Natural killer cell (primary cell): ENCODE measurements at places on chromosomes 5 and 9. TPM values are rescaled to one million over a fixed set of nuclear protein-coding genes. Genes with fewer than 3 reads are reported as not detected.

GRCh38 chr5:160333721-160334120 lies 21.4 kb upstream of the CCNJL start:
- no peaks in the 10 kb centered on the region for H3K4me1 ChIP-seq
- H3K36me3 ChIP-seq: no peaks in the 10 kb centered on the region
- no peak overlapping the region for H3K27ac ChIP-seq
- DNase-seq: no peak
- H3K27me3 ChIP-seq: no peaks in the 10 kb centered on the region
- no peak overlapping the region for H3K4me3 ChIP-seq

GRCh38 chr9:109303900-109304299 lies 17.0 kb downstream of the EPB41L4B start:
- no peak overlapping the region for H3K4me3 ChIP-seq
- no peak overlapping the region for H3K27ac ChIP-seq
- no peaks in the 10 kb centered on the region for H3K36me3 ChIP-seq
- no peaks in the 10 kb centered on the region for H3K4me1 ChIP-seq
- H3K27me3 ChIP-seq: no peaks in the 10 kb centered on the region
- DNase-seq: no peak

- H3K4me3 ChIP-seq: no peak overlapping the region
- no peaks in the 10 kb centered on the region for H3K4me1 ChIP-seq
- no peaks in the 10 kb centered on the region for H3K27me3 ChIP-seq
- no peak for DNase-seq
- H3K27ac ChIP-seq: no peak overlapping the region
These were observed 14.6 kb upstream of the PRR16 start for GRCh38 chr5:120449501-120449900.

GRCh38 chr5:24368115-24368514 lies 276.7 kb downstream of the CDH10 start:
- no peaks in the 10 kb centered on the region for H3K4me1 ChIP-seq
- no peaks in the 10 kb centered on the region for H3K27me3 ChIP-seq
- no peak overlapping the region for H3K27ac ChIP-seq
- no peaks in the 10 kb centered on the region for H3K36me3 ChIP-seq
- H3K4me3 ChIP-seq: no peak overlapping the region

DNA sequence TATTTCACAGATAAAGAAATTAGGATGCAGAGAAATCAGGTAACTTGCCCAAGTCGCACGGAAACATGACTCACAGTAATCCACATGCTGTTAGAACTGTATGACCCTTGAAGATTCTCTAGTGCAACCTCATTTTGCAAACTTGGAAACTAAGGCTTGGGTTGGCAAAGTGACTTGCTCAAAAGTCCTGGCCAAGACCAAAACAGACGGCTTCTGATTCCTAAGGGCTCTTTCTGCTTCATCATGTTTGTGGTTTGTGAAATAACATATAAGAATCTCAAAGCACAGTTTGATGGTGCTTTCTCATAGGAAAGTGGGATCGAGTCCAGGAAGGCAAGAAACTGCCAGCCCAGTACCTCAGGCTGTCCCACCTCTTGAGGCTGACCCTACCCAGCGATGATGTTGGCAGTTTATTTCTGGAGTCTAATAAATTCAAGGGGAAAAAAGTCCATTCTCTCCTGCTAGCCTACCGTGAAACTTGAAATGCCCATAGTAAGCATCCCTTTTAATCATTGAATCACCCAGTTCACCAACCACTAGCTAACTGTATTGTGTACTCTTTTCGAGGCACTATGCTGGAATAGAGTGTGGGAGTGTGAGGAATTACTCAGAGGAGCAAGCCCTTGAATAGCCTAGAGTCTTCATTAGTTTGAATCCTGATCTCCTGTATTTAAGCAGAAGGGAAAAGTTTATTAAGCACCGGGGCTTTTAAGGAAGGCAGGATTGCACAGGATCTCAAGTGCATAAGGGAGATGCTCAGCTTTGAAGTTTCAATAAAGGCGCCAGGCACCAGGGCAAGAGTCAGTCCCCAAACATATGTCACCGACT lies 14.1 kb downstream of the CAPSL start:
- no peaks in the 10 kb centered on the region for H3K36me3 ChIP-seq
- H3K27ac ChIP-seq: no peak overlapping the region
- peaks cover 18% of the 10 kb centered on the region for H3K4me1 ChIP-seq
- no peaks in the 10 kb centered on the region for H3K27me3 ChIP-seq

DNA sequence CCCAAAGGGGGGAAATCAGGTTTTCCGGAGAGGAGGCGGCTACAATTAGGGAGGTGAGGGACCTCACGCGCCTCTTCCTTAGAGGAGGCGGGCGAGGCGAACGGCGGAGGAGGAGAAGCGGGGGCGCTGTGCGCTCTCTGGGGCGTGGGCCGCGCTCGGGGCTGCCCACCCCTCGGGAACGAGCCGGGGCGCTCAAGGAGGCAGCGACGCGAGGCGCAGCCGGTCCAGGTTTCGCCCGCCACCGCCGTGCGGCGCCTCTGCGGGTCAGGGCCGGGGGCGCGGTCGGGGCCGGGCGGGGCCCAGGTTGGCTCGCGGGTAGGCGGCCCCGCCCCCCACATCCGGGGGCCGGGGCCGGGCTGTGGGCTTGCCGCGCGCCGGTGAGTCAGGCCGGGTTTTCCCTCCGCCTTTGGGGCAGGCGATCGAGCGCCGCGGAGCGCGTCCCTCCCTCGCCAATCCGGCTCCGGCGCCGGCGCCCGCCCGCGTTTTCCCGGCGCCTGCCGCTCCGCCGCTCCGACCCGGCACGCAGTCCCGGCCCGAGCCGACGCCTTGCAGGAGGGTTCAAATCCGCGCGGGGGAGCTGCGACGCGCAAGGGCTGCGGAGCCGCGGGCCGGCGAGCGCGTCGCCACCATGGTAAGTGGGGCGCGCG lies at the start of gene N4BP3:
N4BP3 (plus strand) TSS at position 392 of the 647 bp plus-strand sequence. CDS start 6,052 bp downstream, outside the sequence.
- peaks cover 61% of the 10 kb centered on the region for H3K4me1 ChIP-seq
- peak within 1 kb of the TSS; percentile 60 for H3K27ac ChIP-seq
- peak; percentile 89 for DNase-seq
- peaks cover 2% of the 10 kb centered on the region for H3K27me3 ChIP-seq
- H3K36me3 ChIP-seq: no peaks in the 10 kb centered on the region

DNA sequence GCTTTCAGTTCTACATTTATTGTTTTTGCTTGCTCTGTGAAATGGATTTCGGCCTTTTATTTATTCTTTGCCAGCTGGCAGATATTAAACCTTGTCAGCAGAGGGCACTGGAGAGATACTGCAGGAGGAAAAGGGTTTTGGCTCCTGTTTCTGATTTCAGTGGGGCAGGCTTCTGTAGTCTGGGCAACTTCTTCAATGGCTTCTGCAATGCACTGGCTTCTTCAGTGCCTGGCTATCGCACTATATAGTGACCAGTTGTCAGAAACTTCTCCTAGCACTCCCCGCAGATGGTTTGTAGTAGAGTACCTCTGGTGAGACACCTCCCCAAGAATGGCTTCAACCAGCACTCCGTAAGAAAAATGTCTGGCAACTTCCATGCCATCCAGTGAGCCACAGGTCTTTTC lies 3.2 kb upstream of the NFX1 start:
- H3K4me1 ChIP-seq: peaks cover 26% of the 10 kb centered on the region
- no peak overlapping the region for H3K27ac ChIP-seq
- no peaks in the 10 kb centered on the region for H3K27me3 ChIP-seq
- no peak for DNase-seq
- no peak overlapping the region for H3K4me3 ChIP-seq
- peaks cover 9% of the 10 kb centered on the region for H3K36me3 ChIP-seq

DNA sequence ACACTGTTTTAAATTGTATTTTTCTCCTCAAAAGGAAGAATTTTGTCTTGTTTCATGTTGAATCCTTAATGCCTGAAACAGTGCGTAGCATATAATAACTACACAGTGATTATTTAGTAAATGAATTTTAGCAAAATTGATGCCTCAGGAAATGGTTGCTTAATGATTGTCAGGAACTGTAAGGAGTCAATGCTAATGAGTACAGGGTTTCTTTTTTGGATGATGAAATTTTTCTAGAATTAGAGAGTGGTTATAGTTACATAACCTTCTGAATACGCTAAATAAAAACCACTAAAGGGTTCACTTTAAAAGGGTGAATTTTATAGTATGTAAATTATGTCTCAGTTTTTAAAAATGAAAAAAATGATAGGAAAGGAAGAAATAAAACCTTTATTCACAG lies 14.9 kb downstream of the FAM151B start:
- DNase-seq: no peak
- H3K4me1 ChIP-seq: peaks cover 2% of the 10 kb centered on the region
- no peaks in the 10 kb centered on the region for H3K36me3 ChIP-seq
- no peaks in the 10 kb centered on the region for H3K27me3 ChIP-seq

DNA sequence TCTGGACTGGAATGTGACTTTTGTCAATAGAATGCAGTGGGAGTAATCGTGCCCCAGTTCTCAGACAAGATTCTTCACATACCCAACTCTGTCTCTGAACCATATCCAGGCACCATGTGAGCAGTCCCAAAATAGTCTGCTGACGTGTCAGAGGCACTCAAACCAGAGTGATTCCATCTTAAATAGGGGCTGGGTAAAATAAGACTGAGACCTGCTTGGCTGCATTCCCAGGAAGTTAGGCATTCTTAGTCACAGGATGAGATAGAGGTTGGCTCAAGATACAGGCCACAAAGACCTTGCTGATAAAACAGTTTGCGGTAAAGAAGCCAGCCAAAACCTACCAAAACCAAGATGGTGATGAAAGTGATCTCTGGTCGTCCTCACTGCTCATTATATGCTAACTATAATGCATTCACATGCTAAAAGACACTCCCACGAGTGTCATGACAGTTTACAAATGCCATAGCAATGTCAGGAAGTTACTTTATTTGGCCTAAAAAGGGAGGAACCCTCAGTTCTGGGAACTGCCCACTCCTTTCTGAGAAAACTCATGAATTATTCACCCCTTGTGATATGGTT lies 16.9 kb upstream of the PLCXD3 start:
- no peaks in the 10 kb centered on the region for H3K36me3 ChIP-seq
- no peak overlapping the region for H3K4me3 ChIP-seq
- H3K4me1 ChIP-seq: no peaks in the 10 kb centered on the region
- H3K27me3 ChIP-seq: no peaks in the 10 kb centered on the region

DNA sequence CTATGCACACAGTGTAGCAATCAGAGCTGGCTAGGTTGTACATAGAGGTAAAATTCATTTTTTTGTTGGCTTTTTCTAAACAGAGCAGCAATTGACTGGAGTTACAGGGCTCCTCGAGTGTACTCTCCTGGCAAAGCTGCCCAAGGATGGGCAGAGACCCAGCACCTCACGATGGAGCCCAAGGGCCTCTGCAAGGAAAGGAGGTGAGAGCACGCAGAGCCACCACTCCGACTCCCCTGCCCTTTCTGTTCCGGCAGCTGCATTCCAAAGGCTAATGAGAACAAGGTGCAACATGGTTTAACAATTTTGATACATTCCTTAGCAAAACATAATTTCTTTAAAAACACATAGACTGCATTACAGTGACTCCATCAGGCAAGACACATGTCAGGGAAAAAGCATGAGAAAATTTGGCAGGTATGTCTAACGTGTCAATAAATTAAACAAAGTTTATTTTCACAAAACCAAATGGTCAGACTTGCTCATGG lies 47.5 kb downstream of the SAXO1 start:
- no peaks in the 10 kb centered on the region for H3K4me1 ChIP-seq
- no peak overlapping the region for H3K27ac ChIP-seq
- no peaks in the 10 kb centered on the region for H3K27me3 ChIP-seq
- H3K4me3 ChIP-seq: no peak overlapping the region
- no peaks in the 10 kb centered on the region for H3K36me3 ChIP-seq

DNA sequence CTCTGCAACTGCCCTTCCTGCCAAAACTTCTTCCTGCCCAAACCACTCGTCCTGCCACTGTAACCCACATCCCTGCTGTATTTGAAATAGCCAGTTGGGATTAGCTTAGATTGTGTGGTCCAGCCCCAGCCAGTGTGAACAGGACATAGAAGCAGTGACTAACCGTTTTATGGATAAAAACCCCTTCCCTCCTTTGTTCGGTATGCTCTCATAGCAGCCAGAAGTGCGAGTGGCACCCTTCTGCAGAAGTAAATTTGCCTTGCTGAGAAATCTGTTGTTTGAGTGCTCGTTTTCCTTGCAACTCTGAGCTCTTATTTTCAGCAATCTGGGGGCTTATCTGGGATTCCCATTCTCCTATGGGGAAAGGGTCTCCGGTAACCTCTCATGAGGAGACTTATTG lies 470.0 kb downstream of the PRDM9 start:
- no peak overlapping the region for H3K27ac ChIP-seq
- no peaks in the 10 kb centered on the region for H3K36me3 ChIP-seq
- no peaks in the 10 kb centered on the region for H3K4me1 ChIP-seq
- no peak for DNase-seq

- H3K36me3 ChIP-seq: no peaks in the 10 kb centered on the region
- no peak overlapping the region for H3K4me3 ChIP-seq
- peaks cover 31% of the 10 kb centered on the region for H3K4me1 ChIP-seq
These were observed 186.9 kb downstream of the AUH start for GRCh38 chr9:91174772-91175171.

DNA sequence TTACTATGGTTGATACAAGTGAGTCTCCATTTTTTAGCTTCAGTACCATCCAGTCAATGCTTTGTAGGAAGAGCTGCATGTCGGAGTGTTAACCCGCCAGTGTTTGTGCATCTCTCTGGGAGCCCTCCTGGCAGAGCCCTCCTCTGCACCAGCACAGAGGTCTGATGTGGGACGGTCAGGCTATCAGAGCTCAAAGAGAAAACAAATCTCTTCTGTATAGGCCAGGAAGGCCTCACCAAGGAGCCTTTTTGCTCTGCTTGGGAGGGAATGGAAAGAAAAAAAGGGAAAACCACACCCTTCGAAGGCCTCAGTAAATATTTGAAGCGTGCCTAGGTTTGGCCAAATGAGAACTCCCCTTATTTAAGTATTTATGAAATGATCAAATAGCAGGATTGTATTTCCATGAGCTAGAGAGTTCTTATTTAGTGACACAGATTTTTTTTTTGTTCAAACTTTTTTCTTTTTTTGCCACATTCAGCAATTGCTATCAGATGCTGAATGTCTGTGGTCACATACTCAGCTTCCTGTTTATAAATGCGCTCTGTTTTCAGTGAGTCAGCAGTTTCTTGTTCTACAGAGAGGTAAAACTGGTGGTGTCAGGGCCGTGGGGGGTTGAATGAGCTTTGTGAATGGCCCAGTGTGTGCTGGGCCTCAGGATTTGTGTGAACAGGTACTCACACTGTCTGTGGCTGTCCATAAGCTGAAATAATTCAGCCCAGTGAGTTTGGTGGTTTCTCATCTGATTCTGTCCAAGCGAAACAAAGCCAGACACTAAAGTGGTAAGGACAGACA lies 226.6 kb downstream of the SNX18 start:
- no peak overlapping the region for H3K4me3 ChIP-seq
- peak overlapping the region; percentile 48 for H3K27ac ChIP-seq
- peaks cover 25% of the 10 kb centered on the region for H3K4me1 ChIP-seq
- no peaks in the 10 kb centered on the region for H3K36me3 ChIP-seq

DNA sequence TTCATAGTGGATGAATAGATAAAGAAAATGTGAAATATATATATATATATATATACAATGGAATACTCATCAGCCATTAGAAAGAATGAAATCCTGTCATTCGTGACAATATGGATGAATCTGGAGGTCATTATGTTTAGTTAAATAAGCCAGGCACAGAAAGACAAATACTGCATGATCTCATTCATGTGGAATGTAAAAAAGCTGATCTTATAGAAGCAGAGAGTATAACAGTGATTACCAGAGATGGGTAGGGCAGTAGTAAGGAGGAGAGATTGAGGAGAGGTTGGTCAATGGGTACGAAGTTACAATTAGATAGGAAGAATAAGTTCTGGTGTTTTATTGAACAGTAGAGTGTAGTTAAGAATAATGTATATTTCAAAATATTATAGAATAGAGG lies 19.7 kb upstream of the PCDHAC2 start:
- no peaks in the 10 kb centered on the region for H3K27me3 ChIP-seq
- no peak overlapping the region for H3K27ac ChIP-seq
- H3K36me3 ChIP-seq: no peaks in the 10 kb centered on the region
- H3K4me1 ChIP-seq: no peaks in the 10 kb centered on the region

CARTPT gene
- not detected for total RNA-seq

TAS2R1 gene
- total RNA-seq: not detected

GPRIN1 gene
- total RNA-seq: 1.3 TPM

CARD6 gene
- total RNA-seq: 3.9 TPM

UGT3A2 gene
- 0.25 TPM for total RNA-seq

CHSY3 gene
- total RNA-seq: 2.3 TPM

PTPN3 gene
- total RNA-seq: not detected

NDUFS6 gene
- 19.2 TPM for total RNA-seq
